ENCODE measurements at places on chromosomes 3 and 15.

DNA sequence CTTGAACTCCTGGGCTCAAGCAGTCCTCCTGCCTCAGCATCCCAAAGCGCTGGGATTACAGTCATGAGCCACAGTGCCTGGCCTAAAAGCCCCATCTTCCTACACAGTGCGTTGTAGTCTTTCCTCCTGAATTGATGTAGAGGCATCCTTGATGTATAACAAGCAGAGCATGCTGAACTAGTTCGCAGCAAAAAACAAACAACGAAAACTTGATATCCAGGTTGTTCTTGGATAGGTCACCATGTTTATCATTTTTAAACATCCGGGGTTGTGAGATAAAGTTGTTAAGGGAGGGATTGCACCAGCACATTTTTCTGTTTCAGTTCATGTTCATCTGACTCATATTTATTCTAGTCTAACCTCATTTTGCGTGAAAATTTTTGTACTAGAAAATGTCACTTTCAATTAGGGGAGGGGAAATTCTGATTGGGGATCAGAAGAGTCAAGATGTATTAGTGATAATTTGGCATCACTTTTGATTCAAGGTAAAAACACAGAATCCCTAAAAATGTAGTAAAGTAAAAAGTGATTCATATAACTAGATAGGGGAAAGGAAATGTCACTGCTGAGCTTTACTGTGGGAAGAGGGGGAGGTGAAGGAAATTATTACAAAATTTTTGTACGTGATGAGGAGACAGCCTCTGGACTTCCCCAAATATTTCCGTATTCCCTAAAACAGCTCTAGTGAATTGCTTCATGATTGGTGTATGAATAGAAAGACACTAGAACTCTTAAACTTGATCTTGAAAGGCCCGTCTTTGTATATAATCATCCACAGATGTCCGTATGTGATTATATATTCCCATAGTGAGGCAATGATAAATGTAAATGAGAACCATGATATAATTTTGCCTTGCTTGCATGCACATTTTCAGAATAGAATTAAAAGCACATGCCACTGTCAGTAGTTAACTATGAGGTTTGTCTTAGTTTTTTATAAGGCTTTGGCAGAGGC, 22.9 kb downstream of the RAB8B start:
- no peak for DNase-seq

DNA sequence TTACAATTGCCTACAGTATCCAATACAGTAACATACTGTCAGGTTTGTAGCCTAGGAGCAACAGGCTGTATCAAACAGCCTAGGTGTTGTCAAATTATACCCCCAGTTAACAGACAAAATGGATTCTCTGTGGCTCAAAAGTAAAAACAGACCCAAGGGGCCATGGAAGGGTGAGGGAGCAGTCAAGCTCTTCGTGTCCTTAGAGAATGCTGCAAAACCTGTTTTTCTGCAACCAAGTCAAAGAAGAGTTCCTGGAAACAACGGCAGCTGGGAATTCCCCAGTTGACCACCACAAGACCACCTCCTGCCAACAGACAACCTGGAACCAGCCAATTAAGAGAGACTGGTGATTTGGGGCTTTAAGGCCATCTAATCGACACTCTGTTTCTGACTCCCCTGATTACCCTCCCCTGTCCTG, 11.1 kb upstream of the THUMPD3 start:
- no peak for DNase-seq

DNA sequence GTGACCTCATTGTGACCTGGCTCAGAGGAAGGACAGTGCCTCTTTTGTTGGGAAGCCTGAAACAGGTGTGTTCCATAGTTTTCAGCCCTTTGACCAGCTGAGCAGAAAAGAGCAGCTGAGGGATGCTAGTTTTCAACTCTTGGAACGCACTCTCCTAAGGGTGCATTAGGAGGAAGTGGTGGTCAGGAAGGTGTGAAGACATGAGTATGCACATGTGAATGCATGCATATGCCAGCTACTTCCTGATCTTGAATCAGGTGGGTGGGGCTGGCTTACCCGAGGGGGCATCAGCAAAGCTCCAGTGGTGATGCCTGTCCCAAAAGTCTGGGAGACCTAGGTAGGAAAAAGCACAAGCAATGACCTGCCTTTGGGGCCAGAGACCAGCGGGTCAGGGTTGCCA, 23.3 kb upstream of the CEMIP start:
- DNase-seq, result no peak

DNA sequence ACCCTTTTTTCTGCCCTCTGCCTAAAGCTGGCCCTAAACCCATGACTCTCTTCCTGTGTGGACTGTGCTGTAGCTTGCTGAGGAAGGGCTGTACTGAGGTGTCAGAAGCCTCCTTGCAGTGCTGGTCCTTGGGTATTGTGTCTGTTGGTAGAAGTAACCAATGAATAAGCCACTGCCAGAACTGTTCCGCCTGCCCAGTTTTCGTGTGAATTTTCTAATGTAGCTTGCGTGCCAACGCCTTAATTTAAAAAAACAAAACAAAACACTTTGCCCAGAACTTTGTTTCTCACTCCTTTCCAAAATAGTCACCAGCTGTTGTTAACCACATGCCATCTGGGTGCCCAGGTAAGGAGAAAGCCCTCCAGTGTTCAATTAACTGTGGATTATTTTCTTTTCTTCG, 101.9 kb downstream of the KLHL25 start:
- no peak for DNase-seq

DNA sequence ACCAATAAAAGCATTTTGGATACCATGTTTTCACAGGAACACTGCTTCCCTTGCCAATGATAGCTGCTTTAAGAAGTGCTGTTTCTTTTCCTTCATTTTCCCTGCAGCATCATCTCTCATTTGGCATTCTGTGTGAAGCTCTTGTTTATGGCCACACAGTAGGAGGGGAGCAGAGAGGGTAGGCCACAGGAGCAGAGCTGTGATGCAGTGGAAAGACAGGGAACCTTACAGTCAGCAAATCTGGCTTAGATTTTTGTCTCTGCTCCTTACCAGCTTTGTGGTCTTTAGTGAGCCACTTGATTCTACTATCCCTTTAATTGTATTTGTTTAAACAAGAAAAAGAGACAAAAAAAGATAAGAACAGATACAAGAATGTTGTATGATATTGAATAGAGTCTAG, 138.7 kb downstream of the RPL22L1 start:
- no peak for DNase-seq

- DNase-seq, result no peak
Measured at GRCh38 chr3:162842549-162843216, 1346.1 kb downstream of the OTOL1 start.

DNA sequence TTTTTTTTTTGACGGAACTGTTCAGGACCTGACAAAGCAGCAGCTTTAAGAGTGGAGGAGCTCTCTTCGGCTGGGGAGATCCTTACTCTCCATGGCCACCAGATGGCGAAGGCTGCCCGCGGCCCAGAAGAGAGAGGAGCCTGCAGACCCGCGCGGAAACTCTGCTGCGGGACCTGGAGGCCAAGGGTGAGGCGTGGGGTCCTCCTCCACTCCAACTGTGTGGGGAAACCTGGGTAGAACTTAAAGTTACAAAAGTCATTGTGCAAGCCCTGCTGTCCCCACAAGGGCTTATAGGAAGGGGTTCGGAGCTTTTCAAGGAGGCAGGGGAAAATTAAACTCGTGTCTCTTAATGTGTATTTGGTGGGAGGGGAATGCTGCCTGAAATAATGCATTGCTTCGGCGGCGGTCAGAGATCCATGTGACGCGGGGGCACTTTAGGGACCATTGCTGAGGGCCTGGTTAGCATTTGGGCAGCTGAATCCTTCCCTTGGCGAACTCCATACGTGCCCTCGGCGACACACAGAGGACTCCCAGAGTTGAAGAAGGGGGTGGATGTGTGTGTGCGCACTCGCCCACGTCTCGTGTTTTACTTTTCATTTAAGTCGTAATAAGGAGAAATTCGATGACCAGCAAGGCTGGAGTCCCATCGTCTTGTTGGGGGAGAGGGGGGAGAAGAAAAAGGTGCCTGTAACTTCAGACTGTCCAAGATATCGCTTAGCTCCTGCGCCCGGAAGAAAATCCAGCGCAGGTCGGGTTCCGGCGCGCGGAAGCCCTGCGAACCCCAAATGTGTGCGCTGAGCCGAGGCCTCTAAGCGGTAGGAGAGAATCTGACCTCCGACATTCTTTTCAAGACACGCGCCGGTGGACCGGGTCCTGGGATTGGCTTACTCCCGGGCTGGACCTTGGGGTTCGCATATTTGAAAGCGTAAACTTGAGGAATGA, 9.7 kb downstream of the EOMES start:
- no peak for DNase-seq

All from stimulated activated CD4-positive, alpha-beta T cell treated with anti-CD3 and anti-CD28 coated beads, Interleukin-12 subunit alpha, Interleukin-12 subunit beta, amount 100 ng/mL, for 48 hours (primary cell).